ENCODE measurements at places on chromosomes 4 and X.

DNA sequence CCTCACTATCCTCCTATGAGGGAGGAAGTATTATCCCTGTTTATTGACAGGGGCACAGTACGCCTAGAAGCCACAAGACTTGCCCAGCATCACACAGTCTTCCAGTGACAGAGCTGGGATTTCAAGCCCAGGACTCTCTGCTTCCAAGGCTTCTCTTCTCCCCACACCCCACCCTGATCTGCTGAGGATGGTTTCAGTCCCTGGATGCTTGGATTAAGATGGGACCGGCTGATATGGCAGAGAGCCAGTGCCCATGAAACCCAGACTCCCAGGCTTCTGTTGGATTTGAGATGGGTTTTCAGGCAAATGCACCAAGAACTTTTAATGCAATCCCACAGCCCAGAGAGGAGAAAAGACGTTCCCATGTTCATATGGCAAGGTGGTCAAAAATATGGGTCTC is 23.2 kb downstream of the EFNB1 start:
- DNase-seq = no peak

DNA sequence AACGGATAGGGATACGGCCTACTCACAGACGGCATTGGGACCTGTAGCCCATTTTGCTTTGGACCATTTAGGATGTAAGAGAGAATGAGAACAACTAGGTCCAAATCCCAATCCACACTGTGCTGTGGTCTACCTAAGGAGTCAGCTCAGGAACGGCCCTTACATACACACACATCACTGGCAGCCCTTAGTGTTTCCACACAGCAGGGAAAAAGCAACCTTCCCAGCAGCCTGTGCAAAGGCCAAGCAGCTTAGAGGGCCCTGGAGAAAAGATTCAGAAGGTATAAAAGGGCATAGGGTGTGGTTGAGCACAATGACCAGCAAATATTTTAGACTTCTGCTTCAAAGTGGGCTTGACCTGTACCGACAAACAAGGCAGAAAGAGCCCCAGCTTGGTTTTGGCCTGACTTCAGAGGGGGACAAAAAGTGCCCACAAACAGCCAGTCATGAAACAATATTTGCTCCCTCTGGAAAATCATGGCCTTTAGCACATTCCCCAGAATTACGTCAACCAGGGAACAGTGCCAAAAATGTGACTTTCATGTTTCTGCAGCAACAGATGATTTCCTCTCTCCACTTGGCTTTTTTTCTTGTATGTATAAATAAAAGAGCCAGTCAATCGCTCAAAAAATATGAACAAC is 359.5 kb upstream of the FGF16 start:
- peak; percentile 62 for DNase-seq

GRCh38 chrX:104806346-104806745 is 240.3 kb downstream of the IL1RAPL2 start:
- DNase-seq = no peak

GRCh38 chrX:71941145-71941544 is 30.5 kb downstream of the NHSL2 start:
- no peak for DNase-seq

DNA sequence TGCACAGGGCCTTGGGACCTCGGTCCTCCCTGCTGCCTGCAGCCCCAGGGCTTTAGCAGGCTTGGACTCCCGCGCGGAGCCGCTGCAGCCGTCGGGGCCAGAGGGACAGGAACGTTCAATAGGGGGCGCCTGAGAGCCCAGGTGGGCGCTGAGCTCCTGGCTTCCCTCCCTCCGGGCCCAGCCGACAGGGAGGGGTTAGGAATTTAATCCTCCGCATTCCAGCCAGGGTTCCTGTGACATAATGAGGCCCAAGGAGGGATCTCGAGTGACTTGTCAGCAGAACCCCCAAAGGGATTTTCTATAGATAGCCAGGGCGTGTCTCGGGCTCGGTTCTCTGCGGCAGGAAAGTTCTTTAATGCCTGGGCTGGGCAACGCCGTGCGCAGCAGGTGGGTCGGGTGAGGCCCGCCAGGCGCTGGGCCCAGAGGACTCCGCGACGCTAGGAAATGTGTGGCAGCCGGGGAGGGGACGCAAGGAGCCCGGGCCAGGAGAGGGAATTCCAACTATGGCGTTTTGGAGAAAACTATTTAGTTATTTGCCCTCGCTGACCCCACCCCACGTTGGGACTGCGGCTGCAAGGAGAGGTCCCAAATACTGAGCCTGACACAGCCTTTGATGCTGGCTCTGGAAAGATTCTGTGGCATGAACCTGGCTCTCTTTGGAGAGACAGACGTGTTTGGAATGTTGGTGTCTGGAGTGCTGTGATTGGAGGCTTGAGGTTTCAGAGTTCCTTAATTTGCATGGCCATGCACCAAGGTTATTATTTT is 285.2 kb upstream of the GATB start:
- DNase-seq = peak; percentile 40

DNA sequence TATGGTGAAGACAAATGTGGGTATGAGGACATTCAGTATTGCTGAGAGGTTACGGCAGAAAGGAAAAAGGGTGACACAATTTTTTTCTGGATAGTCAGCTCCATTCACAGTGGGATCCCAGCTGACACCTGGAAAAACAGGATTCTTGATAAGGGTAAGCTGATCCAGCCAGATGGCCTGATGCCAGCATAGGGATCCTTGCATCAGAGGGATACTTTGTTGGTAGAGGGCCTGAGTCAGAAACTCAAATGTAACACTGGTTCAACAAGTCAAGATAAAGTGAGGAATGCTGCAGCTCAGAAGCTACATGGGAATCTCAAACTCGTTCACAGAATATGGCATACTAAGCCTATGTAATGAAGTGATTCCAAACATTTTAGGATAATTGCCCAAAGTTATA is 726.7 kb downstream of the C4orf33 start:
- no peak for DNase-seq

Measured in left hindlimb (tissue), 1 donor.